ENCODE measurements at places on chromosomes 1 and 21.

DNA sequence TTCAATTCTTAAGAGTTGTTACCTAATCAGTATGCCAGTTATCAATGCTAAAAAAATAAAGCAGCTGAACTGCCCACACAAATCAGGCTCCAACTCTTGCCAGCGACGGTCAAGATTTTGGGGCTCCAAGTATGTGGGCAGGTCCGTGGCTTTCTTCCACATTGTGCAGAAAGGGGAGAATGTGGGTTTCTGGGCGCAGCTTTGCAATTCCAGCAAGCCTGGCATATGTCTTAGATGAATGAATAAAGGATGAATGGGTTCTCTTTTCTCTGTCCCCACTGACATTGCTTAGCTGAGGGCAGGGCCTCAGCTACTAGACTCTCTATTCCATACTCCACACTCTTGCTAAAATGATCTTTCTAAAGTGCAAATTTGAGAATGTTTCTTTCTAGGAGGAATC, 42.4 kb downstream of the NENF start:
- DNase-seq: no peak

DNA sequence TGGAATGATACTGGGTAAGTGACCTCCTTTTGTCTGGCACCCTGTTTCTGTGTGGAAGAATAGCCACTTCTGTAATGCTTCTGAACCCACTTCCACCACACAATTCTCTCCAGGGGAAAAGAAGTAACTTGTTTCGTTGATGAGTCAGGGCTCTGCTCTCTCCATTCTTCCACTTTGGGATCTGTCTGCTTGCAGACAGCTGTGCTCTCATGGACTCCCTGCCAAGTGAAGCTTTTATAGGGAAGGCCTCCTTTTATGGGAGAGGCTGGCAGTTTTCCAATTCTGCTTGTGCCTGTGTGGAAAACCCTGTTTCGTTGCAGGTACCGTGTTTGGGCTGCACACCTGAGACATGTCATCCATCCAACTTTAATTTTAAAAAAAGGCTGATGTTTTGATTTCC, 130.7 kb downstream of the GIPC2 start:
- no peak for DNase-seq

GRCh38 chr1:42824481-42825035, 7.4 kb upstream of the SVBP start:
- DNase-seq: no peak

- no peak for DNase-seq
Observed at GRCh38 chr1:231828182-231828920, 201.8 kb downstream of the DISC1 start.

DNA sequence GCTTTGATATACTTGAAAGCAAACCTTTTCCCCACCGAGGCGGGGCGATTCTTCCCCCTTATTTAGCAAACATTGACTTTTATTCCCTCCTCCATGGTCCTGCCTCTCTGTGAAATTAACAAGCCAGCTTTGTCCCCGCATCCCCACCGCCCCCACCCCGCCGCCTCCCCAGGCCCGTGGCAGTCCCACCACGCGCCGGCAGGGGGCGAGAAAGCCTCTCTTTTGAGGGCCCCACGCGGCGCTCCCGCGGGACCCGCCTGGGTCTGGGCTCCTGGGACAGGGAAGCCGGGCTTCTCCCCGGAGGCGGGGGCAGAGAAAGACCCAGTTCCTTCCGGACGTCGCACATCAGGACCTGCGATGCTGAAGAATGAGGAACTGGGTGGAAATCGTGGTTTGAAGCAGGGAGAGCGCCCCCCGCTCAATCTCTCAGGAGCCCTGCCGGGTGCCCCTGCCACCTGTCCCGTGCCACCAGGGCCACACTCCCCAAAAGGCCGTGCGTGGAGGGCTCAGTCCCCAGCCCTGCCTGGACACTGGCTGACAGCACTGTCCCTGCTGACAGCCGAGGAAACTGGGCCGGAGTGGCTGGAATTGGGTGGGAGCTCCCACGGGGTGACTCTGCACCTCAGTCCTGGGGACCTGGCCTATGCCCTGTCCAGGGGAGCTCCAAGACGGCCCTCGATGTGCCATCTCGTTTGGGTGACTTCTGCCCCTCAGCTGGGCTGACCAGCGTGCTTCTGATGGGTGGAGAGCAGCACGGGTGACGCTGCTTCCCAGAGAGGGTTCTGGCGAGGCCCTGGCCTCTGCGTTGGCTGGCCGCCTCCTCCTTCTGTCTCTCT, 8.6 kb upstream of the ACTRT2 start:
- DNase-seq: no peak

GRCh38 chr21:36859744-36860501, 106.5 kb downstream of the HLCS start:
- DNase-seq: no peak

DNA sequence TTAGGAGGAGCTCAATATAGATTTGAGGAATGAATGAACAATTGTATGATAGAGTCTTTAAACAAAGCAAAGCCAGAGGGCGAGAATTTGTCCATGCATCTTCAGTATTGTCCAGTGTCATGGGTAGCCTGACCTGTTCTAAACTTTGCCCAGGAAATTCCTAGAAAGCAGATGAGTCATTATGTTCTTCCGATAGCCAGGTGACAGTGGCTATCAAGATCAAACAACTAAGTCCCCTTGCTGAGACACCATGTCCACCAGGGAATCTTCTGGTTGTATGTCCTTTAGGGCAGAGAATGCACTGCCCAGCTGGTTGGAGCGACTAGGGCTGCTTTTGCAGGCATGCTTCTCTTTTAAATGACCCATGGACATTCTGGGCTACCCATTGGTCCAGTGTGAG, 1.8 kb upstream of the SLC26A9 start:
- DNase-seq: no peak

DNA sequence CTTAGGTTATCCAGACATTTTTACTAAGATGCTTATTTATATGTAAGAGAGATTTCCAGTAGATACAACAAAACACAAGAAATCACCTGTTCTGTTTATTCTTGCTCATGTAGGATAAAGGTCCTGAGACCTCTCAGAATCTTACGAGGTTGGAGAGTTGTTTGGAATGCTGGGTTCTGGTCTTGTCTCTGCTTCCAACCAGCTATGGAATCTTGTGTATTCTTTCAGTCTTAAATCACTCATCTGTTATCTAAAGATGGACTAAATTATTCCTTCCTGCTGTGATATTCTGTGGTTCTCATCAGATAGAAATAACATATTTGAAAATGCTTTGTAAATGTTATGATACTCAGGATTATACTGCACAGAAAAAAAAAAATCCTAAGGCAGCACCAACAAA, 21.3 kb downstream of the GNAT2 start:
- no peak for DNase-seq

- no peak for DNase-seq
Observed at GRCh38 chr1:153071511-153071910, at the start of gene SPRR2B. TSS of gene SPRR2B (minus strand) at chr1:153071611. CDS start at chr1:153070839, 772 bp downstream.

DNA sequence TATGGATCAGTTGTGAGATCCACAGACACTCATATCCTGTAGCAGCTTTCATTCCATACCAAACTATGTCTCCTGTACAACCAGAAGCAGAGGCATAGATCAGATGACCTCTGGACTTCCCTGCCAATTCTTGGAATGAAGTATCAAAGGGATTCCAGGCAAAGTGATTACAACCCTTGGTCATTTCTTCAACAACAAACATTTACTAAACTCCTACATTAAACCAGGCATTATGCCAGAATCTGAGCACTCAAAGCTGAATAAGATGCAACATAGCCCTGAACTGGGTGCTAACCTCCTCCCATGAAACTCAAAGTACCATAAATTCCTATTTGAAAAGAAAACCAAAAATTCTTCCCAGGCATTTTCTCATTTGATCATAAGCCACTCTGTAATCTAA, 121.2 kb upstream of the SGIP1 start:
- DNase-seq: no peak
